Activated T-cell treated with anti-CD3 and anti-CD28 coated beads for 48 hours (primary cell): ENCODE measurements at places on chromosomes 1 and 21.

- no peak for DNase-seq
These were observed 47.3 kb upstream of the LRRC52 start for GRCh38 chr1:165496501-165496900.

GRCh38 chr21:45499970-45500577 lies 42.2 kb downstream of the SLC19A1 start:
- DNase-seq = no peak

DNA sequence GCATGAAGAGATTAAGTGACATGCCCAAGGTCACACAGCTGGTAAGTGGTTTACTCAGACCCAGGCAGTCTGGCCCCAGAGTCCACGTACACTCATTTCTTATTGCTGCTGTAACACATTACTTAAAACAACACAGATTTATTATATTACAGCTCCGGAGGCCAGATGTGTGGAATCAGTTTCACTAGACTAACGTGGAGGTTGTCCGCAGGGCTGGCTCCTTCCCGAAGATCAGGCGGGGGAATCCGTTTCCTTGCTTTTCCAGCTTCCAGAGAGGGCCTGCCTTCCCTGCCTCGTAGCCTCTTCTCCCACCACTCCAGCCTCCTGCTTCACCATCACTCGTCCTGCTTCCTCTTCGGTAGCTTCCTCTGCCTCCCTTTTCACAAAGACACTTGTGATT lies 81.2 kb downstream of the KCNN3 start:
- no peak for DNase-seq

DNA sequence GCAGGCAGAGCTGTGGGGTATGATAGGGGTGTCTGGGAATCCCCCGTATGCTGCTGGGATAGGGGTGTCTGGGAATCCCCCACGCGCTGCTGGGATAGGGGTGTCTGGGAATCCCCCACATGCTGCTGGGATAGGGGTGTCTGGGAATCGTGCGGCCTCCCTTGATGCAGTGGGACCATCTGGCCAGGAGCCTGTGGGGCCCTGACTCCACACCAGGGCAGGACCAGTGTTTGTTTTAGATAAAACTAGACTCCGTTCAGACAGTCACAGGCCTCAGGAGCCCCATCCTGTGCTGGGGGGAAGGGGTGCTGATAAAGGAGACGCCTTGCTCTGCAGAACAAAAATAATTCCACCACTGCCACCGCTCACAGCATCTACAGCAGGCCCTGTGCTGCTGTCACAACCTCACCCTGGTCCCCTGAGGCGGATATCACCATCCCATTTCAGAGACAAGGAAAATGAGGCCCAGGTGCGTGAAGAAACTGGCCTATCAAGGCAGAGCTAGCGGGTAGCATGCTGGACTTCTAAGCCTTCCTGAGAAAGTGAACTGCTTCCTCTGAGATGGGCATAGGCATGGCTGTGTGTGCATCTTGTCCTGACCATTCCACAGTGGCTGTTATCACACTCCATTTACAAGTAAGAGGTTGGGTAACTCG lies 24.0 kb downstream of the ECE1 start:
- DNase-seq = no peak

DNA sequence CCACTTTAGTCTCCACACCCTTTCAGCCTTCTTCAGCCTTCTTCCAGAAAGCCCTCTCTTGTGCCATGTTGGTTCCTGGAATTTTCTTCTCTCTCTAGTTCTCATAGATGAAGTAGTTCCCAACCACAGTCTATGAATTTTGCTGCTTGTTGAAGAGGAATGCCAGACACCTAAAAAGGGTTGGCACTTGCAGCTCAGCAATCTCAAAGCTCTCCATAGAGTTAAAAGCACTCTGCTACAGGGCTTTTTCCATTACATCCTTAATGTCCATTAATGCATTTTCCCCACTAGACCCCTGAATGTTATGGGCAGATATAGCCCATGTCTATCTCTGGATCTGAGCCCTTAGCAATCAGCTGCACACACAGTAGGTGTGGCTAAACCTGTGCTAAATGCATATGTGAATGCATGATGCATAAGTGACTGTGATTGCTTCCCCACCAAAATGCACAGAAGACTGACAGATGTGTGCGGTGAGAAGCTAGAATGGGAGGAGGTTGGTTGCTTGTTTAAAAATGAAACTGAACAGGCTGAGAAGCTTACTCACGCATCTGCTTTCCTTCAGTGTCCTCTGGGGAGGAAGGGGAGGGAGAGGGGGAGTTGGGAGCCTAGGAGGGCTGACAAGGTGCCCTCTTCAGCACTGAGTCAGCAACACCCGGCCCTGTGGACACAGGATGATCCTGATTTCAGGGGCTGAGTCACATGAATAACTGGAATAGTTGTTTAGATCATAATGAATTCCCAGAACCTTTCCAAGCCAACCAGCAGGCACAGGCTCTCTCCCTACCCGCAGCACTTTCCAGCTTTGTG lies 146.1 kb upstream of the FGGY start:
- no peak for DNase-seq

- no peak for DNase-seq
These were observed 110.6 kb downstream of the HS2ST1 start for GRCh38 chr1:87024936-87025540.

DNA sequence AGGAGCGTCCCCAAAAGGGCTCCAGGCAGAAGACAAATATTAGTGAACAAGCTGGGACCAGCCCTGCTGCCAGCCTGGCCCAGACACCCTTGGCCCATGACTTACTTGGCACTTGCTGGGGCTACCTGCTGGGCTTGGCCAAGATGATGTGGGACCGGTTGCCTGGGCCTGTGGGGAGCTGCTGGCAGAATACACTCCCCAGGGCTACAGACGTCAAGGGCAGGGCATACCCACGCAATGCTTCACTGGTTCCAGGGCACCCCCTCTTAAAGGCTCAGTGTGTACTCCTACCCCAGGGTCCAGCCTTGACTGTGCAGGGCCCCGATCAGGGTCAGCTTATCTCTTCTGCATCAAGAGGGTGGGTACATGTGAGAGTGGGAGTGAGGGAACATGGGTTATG lies 106.5 kb upstream of the SLC2A1 start:
- no peak for DNase-seq

DNA sequence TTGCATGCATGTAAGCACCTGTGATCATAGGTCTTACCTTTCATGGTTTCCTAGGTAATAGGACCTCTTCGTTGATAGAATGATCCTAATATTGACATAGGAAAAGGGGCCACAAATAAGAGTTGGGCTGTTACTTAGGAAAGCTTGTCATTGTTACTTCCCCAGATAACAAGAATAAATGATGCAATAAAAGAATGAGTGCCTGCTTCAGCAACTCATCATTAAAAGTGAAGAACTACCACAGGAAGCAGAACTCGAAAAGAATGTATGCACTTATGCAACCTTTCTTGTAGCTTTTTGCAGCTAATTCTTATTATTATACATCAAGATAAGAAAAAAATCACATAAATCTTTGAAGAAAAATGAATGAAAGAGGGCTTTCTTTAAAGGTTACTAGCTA lies 548.6 kb downstream of the LTN1 start:
- no peak for DNase-seq
